Stimulated activated CD4-positive, alpha-beta T cell treated with anti-CD3 and anti-CD28 coated beads, Interleukin-1b, Interleukin-23, amount 100 ng/mL, for 1 hour (primary cell): ENCODE measurements at places on chromosomes 1 and 21.
A peak's percentile ranks its signal among the peaks of the same experiment; 100 is the strongest.

DNA sequence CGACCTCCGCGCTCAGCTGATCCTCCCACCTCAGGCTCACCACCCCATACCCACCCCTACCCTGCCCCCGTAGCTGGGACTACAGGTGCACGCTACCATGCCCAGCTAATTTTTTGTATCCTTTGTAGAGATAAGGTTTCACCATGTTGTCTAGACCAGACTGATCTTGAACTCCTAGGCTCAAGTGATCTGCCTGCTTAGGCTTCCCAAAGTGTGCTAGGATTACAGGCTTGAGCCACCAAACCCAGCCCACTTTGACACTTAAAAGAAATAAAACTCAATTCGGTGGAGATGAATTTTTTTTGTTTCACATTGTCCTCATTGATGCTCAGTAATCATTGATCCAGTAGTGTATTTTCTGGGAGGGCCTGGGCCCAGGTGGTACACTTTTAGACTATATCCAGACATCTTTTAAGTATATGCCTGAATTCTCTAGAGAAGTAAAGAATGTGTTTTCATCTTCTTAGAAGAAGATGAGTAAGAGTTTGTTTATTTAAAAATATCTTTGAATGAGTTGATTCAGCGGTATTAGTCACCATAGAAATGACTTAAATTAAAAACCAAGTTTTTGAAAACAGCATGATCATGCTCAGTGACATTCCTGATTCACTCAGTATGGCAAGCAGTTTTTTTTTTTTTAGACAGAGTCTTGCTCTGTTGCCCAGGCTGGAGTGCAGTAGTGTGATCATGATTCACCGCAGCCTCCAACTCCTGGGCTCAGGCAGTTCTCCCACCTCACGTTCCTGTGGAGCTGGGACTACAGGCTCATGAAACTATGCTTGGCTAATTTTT, 57.8 kb downstream of the EPB41 start:
- DNase-seq: no peak

- DNase-seq: no peak
Measured at GRCh38 chr1:172206256-172206655, 214.2 kb upstream of the C1orf105 start.

DNA sequence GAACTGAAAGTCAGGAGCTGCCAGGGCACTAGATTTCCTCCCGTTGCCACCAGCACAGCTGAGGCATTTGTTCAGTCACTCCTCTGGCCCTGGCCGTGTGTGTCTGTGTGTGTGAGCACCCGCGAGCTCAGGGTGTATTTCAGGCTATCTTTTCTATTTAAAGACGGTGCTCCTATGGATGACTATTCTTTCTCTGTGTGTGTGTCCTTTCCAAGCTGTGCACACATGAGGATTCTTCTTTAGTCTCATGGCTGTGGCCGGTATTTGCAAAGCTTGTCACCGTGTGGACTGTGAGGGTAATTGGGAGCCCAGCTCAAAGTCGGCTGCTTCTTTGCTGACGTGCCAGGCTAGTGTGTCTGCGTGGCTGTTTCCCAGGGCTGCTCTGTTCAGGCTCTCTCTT, 3.0 kb upstream of the KCND3 start:
- no peak for DNase-seq

DNA sequence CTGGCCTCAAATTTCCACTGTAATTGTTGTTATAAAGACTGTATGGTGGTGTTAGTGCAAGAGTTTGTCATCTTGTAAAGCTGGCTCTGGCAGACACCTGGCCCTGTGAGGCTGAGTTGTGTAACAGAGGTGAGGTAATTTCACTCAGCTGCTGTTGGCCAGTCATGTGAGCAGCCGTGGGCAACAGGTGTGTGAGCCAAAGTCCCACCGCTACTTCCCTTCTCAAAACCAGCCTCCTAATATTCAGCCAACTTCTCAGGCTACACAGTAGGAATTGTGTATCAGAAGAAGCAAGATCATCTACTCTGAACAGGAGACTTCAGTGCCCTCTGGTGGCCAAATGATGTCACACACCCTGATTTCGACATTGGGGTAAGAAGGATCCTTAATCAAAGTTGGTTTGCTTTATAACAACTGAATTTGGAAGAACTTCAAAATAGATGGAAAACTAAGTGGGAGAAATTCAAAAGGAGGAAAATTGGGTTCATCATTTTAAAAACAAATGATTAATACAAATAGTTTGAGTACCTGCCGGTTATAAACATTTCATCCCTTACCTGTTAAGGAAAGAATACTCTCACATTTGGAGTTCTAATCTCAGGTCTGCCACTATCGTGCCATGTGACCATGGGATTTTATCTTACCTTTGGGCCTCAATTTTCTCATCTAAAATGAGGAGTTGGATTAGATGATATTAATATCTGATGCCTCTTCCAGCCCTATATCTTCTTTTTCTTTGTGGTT, 2.6 kb upstream of the CREG1 start:
- DNase-seq: peak; percentile 53

- no peak for DNase-seq
Measured at GRCh38 chr1:173870252-173871075, 2.3 kb downstream of the ZBTB37 start.

- DNase-seq: no peak
Measured at GRCh38 chr21:45132841-45133573, 58.6 kb downstream of the ADARB1 start.

DNA sequence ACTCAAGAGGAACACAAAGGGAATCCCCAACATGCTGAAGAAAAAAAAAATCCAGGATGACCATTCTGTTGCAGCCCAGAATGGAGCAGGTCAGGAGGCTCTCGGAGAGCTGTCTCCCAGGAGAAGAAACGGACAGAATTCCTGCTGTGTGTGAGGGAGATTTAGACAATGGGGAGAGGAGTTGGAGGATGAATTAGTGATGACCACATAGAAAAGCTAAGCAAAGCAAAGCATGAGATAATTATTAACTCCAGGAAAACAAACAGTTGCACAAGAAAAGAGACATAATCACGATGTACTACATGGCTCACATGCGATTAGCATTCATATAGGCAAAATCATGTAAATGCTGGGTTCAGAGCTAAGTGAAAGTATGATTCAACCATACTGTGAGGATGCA, 61.1 kb upstream of the SMYD2 start:
- no peak for DNase-seq

- DNase-seq: no peak
Measured at GRCh38 chr1:199150756-199151155, 511.9 kb downstream of the PTPRC start.
